ENCODE measurements at places on chromosomes 12 and 14.

DNA sequence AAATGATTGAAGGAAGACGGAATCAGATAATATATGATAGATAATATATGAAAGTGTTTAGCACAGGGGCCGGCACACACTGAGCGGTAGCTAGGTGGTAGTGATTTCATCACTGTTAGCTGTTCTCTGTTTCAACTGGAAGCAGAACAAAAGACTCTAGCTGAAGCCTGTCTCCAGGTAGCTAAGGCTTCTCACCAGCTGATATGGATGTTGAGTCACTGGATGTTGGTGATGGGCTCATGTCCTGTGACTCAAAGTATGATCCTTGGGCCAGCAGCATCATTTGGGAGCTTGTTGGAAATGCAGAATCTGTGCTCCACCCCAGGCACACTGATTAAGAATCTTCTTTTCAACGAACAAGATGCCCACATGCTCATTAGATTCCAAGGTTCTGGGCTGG is 21.7 kb upstream of the KCNA5 start:
- no peak for DNase-seq

DNA sequence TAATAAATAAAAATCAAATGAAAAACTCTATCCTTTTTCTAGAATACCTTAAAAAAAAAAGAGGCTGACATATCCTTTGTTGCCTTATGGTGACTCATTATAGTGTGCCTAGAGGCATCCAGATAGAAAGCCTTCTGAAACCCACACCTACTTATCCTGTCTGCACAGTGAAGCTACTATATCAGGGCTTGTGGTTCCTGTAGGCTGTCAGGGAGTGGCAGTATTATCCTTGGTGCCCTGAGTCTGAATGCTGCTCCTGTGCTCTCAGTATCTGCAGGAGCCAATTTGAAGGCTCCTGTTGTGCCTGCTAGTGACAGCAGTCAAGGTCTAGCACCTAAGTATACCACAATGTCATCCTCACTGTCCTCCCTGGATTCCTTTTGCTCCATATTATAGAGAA is 168.4 kb upstream of the AVPR1A start:
- DNase-seq = no peak

DNA sequence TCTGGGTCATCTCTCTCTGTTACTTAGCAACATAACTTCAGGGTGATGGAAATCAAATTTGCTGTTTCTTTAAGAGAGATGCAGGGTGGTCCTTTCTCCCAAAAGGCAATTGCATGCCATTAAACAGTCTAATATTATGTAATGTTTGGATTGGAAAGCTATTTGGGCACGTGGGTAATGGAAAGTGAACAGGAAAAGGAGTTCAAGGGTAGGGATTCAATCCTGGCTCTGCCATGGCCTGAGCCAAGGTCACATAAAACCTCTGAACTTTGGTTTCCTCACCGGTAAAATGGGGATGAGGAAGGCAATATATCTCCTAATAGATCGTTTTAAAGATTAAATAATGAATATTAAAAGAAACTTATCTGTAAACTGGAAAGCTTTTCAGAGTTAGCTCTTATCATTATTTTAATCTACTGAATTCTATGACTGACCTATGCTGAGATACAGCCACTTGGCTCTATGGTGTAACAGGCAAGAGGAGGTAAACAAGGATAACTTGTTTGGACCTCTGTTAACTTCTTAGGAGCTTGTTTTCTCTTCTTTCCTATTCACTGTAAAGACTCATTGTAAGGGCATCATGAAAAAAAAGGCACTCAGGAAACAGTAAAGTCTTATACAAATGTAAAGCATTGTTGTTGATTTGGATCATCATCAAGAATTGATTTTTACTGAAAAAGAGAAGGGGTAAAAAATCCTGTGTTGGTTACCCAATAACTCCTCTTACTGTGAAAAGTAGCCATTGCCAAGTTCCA is 55.7 kb upstream of the OVCH1 start:
- no peak for DNase-seq

DNA sequence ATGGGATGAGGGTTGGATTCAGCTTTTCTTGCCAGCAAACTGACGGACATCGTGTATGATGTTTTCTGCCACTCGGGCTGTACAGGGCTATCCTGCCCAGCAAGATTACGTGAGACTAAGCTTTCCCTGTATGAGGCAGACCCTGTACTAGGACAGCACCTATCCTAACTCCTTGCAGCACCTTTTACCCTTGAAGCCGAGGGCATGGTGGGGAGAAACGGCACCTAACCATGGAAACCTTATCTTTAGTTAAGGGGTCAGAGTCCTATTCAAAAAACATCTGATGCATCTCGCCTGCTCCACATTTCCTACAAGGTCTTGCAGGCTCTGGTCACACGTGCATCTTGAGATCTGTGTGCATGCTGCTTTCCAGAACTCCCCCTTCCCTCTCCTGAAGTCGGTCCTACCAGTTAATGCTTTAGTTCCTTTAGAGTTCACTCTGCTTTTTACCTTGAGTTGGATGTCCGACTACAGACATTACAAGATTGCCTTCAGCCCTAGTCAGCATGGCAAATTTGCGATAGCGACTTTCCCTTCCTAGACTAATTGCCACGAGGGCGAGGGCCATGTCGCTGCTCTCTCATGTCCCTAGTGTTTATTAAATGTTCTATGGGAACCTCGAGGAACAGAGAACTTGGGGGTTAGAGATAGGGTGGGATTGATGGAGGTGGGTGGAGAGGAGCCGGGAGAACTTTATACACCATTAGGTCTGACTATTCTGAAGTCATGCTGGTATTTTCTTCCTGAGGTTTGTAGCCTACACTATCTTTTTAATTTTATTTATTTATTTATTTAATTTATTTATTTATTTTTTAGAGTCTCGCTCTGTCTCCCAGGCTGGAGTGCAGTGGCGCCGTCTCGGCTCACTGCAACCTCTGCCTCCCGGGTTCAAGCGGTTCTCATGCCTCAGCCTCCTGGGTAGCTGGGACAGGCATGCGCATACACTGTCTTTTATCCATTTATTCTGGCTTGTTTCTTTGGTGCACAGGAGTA is 6.6 kb downstream of the RAN start:
- DNase-seq = no peak

- no peak for DNase-seq
Observed at GRCh38 chr14:33364466-33364865, 425.8 kb downstream of the NPAS3 start.

- DNase-seq = no peak
Observed at GRCh38 chr12:48203192-48203591, at the start of gene OR10AD1. Gene OR10AD1 (minus strand): TSS chr12:48203292. CDS start chr12:48203292, 0 bp downstream.

DNA sequence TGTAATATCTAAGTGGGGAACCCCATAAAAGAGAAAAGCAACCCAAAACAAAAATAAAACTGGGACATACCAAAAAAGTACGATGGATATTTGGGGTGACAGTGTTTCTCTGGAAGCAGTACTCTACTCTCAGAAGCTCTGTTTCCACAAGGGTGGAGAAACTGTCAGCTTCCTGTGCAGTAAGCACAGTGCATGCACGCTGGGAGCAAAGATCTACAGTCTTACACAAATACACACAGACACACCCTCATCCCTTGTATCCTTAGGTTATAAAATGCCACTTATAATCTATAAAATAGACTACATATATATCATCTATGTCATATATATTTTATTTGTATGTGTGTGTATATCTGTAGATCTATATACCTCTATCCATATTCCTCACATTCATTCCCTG is 225.8 kb upstream of the SOX5 start:
- no peak for DNase-seq

DNA sequence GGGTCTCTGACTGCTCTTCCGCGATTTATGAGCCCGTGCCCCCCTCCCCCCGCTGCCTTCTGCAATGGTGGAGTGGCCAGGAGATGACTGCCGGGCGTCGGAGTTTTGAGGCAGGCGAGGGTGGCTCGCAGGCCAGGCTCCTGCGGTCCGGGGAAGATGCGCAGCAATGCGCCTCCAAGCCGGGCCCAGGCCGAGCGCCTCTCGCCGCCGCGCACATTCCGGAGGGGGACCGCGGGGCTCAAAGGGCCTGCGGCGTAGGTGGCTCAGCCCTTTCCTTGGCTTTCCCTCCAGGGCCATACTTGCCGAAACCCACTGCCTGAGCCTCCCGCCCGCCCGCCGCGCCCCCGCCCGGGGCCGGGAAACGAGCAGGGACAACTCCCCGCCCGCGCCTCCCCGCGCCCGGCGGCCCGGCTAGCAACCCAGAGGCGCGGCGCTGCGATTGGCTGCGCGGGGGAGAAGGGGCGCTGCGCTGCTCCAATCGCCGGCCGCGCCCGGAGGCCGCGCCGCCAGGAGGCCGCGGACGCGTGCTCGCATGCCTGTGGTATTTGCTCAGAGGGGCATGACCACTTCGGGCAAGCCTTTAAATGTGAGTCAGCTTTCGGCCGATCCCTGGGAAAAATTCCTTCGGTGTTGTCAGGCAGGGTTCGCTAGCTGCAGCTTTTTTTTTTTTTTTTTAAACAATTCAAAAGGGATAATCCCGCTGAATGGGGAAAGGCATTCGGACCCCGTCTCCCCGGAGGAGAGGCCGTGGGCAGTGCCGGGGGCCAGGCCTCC is 157.9 kb upstream of the PARP11 start:
- DNase-seq = peak; percentile 60

DNA sequence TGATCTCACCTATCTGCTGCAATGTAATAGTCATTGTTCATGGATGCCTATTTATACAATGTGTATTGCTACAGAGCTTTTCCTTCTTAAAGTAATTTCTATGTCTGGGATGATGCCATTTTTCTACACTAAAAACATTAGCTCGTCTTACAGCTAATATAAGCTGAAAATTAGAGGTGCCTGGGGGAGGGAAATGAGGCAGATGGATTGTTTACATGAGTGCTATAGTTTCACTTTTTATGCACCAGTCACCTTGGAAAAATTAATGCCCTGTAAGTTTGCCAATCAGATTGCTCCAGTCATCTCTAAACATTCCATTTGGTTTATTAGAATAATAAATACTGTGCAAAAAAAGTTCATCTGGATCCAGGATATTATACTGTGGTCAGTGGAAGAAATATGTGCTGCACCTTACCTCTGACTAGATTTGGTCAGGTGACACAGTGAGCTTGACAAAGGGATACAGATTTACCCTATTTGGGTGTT is 436.2 kb downstream of the RAD51B start:
- no peak for DNase-seq

DNA sequence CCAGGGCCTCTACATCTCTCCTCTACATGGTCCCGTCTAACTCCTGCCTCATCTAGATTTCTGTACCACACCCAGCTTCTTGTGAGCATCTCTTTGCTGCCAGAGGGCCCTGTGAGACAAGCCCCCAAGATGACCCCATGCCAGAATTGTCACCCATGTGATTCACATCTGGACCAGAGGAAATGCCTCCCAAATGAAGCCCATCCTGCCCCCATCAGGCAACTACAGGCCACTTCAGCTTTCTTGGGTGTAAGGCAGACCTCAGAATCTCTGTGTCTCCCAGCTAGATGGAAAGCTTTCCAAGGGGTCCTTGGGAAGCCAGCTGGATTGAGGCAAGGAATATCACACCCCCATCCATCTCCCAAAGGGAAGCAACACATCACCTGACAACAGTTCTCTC is 9.3 kb upstream of the OAS3 start:
- no peak for DNase-seq

DNA sequence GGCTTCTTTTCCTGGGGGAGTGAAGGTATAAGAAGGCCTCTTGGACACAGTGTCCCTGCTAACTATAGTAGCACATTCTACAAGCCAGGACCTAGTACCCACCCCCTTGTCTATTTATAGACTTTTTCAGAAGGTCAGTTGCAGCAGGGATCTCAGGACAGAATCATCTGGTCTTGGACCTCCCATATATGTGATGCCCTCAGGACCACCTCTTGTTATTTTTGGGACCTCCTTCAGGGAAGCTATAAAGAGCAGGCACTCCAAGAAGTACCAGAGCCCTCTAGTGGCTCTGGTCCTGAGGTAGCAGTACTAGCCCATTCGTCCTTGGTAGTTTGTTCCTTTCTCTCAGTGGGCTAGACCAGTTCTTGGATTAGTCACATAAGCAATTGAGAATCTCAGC is 4.3 kb downstream of the COQ10A start:
- no peak for DNase-seq

- no peak for DNase-seq
Observed at GRCh38 chr12:57475271-57476161, 4.2 kb downstream of the ARHGAP9 start.

DNA sequence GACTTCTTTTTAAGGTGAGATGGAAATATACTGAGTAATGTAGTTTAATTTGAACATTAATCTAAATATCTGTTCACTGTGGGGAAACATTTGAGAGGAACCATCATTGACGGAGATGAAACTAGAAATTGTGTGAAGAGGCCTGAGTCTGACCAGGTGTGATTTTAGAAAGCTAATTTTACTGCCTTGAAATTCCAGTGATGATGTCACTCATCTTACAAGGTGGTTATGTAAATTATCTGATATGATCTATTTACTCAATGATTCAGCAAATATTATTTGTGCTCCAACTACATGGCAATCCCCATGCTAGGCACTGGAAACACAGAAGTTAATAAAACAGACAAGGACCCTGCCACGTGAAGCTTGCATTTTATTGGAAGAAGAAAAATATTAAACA is 435.7 kb upstream of the DCN start:
- DNase-seq = no peak

GRCh38 chr12:62866451-62867082 is 68.4 kb downstream of the PPM1H start:
- DNase-seq = no peak

DNA sequence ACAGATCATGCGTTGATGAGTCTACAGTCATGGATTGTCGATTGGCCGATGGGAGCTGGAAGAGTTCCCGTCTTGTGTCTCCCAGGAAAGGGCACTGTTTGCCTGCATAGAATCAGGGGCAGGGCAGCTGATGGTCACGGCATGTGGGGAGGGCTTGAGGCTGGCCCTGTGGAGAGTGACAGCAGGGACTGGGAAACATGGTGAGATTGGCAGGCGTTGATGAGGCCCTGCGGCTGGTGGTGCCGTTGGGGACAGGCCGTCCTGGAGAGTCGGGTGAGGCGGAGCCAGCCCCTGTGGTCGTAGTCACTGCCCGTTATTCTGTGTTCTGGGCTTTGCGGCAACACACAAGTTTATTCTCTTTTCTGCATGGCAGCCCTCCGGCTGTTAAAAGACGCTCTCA is 52.9 kb downstream of the TECPR2 start:
- DNase-seq = no peak

- no peak for DNase-seq
Observed at GRCh38 chr12:122107261-122107660, 28.7 kb downstream of the MLXIP start.

DNA sequence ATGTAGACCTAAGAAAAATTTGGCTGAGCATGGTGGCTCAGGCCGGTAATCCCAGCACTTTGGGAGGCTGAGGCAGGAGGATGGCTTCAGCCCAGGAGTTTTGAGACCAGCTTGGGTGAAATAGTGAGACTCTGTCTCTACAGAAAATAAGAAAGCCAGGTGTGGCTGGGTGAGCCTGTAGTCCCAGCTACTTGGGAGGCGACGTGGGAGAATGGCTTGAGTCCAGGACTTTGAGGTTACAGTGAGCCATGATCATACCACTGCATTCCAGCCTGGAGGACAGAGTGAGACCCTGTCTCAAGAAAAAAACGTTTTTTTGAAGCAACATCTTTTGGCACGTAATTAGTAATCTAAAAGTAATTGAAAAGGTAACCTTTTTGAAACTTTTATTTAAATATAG is 70.9 kb downstream of the FERMT2 start:
- DNase-seq = no peak

- no peak for DNase-seq
Observed at GRCh38 chr14:92538412-92538985, 24.9 kb downstream of the RIN3 start.

GRCh38 chr12:42957561-42958290 is 368.2 kb upstream of the PRICKLE1 start:
- no peak for DNase-seq
